Fibroblast of skin of left biceps (primary cell): ENCODE measurements at places on chromosomes 4 and X.

- no peak for DNase-seq
These were observed 410.3 kb downstream of the CCSER1 start for GRCh38 chr4:90537491-90537890.

DNA sequence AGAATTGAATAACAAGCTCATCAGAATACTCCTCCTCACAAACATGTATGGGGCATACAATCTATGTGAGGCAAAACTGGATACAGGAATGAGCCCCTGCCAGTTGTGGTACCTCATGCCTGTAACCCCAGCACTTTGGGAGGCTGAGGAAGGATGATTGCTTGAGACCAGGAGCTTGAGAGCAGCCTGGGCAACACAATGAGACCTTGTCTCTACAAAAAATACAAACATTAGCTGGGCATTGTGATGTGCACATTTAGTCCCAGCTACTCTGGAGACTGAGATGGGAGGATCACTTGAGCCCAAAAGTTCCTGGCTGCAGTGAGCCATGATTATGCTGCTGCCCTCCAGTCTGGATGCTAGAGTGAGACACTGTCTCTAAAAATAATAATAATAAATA lies 611.0 kb downstream of the NLGN4X start:
- no peak for DNase-seq

GRCh38 chr4:94722748-94723147 lies 35.0 kb upstream of the BMPR1B start:
- no peak for DNase-seq

DNA sequence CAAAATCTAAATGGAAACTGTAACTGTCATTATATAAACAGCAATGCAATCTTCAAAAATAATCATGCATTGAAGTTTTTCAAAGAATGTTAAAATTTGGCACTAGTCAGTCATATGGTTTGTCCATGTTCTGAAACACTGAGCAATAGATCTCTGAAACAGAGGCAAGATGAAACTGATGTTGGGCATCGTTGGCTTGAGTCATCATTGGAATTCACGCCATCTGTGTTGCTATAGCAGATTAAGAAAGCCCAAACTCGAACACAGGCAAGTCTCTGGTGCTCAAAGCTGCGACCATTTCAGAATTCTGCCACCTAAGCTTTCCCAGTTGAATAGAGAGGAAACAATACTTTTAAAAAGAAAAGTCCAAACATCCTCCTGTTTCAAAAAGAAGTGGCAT lies 114.1 kb upstream of the PPARGC1A start:
- DNase-seq: no peak

DNA sequence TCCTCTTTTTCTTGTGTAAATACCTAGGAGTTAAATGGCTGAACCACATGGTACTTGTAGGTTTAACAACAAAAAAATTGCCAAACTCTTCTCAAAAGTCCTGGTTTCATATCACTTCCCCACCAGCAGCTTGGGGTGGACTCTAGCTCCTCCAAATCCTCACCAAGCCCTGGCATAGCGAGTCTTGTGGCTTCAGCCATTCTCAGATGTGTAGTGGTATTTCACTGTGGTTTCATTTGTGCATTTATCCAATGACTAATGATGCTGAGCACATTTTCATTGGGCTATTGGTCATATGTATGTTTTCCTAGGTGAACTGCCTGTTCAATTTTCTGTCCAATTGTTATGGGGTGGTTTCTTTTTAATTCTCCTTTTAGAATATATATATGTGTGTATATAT lies 249.3 kb downstream of the NLGN4X start:
- no peak for DNase-seq

- peak; percentile 88 for DNase-seq
These were observed 173.0 kb upstream of the PCDH18 start for GRCh38 chr4:137705171-137705783.

- DNase-seq: peak; percentile 22
These were observed 289.8 kb downstream of the ARHGAP10 start for GRCh38 chr4:148021686-148022085.

DNA sequence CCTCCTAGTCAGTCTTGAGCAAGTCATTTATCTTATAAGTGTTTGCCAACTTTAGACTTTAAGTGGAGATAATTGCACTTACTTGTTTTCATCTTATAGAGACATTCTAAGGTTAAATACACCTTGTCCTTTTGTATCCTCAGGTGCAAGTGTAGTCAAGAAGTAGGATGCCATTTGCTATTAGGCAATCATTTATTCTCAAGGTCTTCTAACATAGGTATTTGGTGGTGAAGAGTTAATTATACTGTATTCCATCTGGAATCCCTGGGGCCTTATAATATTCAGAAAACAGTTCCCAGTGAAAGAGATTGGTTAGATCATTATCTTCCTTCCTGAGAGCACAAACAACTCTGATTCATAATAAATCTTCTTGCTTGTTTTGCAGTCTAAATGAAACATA lies 23.7 kb downstream of the SULT1E1 start:
- DNase-seq: no peak

DNA sequence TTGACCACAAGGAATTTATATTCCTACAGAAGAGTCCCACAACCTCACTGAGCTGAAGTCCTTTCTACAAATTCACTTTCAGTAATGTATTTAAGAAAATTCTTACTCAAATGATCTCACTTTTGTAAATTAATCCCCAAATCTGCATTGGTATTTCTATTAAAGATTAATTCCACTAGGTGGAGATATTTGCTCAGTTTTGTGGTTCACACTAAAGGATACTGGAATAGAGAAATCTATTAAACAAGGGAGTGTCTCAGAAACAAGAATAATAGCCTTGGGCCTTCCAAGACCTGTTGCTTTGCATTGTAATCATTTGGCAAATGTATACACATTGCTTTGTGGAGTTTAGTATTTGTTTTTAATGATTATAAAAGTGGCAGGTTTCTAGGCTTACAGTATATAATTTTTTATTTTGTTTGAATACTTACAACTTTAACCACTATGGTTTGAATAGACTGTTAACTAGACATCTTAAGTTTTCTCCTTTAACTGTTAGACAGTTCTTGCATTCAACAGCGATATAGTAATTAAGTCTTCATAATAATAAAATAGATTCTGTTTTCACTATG lies 25.9 kb downstream of the CFAP299 start:
- no peak for DNase-seq

- no peak for DNase-seq
These were observed 210.1 kb upstream of the FAT4 start for GRCh38 chr4:125104616-125105015.
